Activated naive CD4-positive, alpha-beta T cell (primary cell): ENCODE measurements at places on chromosomes 11 and 22.

DNA sequence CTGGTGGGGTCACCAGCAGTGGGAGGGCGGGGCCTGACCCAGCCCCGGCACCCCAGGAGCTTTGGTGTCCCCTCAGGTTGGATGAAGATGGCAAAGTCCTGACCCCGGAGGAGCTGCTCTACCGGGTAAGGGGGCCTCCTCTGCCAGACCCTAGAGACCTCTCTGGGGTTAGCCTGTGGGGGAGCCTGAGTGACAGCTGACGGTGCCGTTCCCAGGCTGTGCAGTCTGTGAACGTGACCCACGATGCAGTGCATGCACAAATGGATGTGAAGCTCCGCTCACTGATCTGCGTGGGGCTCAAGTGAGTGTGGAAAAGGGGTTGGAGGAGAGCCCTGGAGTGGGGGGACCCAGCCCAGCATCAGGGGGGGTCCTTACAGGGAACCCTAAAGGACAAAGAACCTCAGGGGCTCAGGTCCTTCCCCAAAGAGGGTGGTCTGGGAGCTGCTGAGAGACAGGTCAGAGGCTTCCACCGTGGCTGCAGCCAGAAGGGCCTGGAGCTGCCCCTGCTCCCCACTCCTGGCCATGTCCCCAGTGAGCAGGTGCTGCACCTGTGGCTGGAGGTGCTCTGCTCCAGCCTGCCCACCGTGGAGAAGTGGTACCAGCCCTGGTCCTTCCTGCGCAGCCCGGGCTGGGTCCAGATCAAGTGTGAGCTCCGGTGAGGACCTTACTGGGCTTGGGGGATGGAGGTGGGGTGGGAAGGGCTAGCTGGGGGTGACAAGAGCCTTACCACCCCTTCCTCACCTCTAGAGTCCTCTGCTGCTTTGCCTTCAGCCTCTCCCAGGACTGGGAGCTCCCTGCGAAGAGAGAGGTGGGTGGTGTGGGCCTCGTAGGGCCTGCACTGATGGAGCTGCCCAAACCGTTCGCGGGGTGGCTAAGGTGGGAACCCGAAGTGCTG is 38.6 kb downstream of the SGSM3 start:
- no peak for DNase-seq

- no peak for DNase-seq
Measured at GRCh38 chr11:112344040-112344413, 83.4 kb upstream of the PLET1 start.

DNA sequence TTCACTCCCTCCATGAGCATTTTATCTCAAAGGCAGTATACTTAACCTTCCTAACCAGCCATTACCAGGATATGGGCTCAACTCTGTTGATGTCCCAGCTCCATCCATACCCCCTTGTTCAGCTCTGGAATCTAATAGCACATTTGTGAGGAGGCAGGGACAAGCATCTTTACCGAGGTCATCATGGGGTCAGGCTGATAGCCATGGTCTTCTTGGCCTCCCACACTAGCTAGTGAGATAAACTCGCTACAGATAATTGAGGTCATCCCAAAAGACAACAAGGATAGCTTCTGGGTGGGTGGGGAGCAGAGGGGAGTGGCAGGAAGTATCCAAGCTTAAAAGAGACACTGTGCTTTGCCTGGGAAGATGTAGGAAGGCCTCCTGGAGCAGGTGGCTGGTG is 141.6 kb upstream of the RASSF10 start:
- DNase-seq = no peak

DNA sequence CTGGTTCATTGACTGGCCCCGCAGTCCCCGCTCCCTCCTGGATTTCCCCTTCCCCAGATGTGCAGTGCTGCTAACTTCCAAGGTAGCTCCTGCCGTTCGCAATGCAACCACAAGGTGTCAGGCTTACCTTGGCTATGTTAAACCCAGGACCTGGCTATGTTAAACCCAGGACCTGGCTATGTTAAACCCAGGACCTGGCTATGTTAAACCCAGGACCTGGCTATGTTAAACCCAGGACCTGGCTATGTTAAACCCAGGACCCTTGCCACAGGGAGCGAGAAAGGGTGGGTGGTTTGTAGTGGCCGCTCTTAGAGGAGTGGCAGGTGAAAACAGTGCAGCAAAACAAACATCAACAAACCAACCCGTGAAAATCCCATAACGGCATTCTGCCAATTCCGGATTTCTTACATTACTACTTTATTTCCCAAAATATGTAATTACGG is 2.9 kb upstream of the ADAMTS8 start:
- no peak for DNase-seq

DNA sequence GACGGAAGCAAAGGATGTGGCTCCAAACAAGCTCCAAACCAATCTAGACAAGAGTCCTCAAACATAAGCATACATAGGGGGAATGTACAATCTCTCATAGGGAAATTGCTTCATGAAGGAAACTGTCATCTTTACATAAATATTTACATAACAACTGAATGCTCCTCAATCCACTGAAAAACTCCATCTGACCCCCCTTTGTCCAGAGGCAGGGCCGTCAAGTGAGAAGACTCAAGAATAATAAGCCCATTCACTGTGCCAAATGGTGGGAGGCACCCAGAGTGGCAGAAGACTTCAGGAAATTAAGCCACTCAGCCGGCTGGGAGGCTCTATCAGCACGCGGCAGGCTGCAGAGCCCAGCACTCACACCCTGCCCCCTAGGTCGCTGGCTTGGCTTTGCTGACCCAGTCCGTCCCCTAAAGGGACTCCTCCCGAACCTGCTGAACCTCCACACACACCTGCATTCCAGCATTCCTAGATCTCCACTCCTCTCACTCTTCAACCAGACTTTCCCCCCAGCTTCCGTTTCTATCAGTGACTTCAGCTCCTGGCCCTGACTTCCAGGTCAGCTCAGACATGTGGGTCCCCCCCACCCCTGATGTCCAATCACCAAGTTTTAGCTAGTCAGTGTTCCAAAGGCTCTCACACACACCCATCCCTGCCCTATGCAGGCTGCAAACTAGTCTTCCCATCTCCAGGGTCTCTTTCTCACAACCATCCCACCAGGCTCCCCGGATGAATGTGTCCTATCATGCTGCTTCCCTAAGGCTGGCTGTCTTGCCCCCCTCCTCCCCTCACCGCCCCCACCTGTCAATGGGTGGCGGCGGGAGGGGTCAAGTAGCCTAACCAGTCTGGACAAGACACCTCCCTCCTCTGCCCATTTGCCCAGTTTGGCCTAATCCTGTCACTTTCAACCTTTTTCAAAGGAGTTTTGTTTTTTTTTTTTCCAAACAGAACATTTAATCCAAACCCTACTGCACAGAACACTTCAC is 11.3 kb downstream of the VPS37C start:
- DNase-seq = no peak

- no peak for DNase-seq
Measured at GRCh38 chr11:17219016-17219415, 11.2 kb upstream of the PIK3C2A start.

- no peak for DNase-seq
Measured at GRCh38 chr11:34631737-34632104, 10.8 kb downstream of the EHF start.

GRCh38 chr22:20956258-20957101 is 10.6 kb upstream of the AIFM3 start:
- no peak for DNase-seq

GRCh38 chr11:86743223-86744118 is 56.9 kb upstream of the PRSS23 start:
- DNase-seq = no peak

DNA sequence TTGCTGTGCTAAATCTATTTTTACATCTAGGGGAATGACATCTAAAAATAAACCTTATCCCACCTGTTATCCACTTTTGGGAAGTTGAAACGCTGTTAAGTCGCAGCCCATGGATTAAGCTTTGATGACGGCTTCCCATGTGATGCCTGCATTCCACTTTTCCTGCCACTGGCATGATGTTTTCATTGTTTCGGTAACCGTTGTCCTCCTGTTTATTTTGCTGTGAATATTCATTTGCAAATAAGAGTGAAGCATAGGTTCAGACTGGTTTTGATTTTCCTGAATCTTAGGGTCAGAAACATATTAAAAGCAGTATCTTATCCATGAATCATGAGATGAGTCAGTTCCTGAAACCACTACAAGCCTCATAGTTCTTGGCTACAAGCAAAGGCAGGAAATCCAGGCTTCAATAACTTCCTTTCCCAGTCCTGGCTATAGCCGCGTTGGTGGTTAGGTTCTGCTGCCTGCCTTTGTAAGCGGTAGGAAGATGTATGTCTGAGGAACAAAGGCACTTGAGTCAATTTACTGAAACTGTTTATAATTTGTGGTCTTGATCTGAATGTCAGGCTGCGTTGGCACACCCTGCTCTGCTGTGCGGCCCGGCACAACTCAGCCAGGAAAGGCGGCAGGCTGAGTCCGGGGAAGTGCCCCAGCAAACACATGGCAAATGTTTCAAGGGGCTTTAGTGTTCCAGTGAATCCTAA is 19.4 kb downstream of the TEAD1 start:
- no peak for DNase-seq

GRCh38 chr11:88484873-88485621 is 147.5 kb upstream of the CTSC start:
- DNase-seq = no peak

- DNase-seq = no peak
Measured at GRCh38 chr11:2433106-2433925, 11.0 kb downstream of the TRPM5 start.

DNA sequence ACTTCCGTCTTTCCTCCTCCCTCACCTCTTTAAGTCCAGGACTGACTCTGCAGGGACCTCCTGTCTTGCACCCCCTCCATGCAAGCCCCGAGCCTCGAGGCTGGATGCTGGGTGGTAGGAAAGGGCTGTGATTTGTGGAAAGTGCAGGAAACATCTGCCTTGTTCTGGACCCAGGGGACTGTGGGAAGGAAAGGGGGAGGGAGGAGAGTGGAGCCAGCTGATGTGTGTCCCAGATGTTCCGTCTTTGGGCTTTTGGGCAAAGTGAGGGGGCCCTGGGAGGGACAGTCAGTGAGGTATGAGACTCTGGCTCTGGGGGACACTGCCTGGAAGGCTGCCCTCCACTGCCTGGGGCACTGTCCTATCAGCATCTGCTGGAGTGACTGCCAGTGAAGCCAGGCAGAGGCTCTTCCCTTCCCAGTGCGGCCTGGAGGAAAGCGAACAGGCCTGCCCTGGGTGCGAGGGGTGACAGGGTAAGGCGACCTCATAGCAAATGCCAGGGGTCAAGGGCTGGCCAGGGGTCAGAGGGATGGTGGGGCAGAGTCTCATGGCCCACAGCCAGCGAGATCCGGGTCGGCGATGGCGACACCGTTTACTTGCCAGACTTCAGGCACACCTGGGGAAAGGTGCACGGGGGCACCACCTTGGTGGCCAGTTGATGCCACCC is 1.7 kb downstream of the MRGPRD start:
- no peak for DNase-seq

- no peak for DNase-seq
Measured at GRCh38 chr11:35978183-35978582, 34.3 kb downstream of the LDLRAD3 start.

DNA sequence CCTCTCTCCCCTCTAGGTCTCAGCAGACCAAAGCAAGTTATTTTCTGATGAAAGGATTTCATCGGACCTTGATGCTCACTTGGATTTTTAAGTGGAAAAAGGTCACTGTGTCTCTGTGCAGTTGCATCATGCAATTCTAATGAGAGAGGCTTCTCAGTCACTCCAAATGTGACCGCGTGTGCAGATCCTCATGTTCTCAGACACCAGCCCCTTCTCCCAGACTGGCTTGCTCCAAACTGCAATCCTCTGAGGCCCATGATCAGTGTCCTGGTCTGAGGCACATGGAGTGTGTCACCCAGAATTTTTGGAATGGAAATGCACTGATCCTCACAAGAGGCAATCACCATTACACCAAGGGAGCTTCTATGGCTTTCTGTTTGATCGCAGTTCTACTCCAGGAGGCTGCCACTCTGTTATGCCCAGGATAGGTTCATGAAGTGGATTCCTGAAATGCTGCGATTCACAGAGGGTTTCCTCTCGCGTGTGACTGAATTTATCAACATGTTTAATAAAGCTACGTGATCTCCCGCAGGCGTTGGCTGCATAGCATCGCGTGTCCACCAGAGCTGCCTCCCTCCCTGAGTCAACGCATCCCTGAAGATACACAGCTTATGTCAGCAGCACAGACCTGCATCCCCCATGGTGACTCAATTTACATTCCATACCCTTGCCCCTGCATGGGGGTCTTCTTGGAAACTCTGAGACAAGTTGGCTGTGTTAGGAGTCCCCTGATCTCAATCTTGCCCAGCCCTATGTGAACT is 544.6 kb upstream of the B3GAT1 start:
- no peak for DNase-seq

GRCh38 chr11:43418197-43418596 is 59.5 kb downstream of the TTC17 start:
- DNase-seq = no peak

GRCh38 chr11:17229481-17230152 is 21.8 kb upstream of the PIK3C2A start:
- no peak for DNase-seq

DNA sequence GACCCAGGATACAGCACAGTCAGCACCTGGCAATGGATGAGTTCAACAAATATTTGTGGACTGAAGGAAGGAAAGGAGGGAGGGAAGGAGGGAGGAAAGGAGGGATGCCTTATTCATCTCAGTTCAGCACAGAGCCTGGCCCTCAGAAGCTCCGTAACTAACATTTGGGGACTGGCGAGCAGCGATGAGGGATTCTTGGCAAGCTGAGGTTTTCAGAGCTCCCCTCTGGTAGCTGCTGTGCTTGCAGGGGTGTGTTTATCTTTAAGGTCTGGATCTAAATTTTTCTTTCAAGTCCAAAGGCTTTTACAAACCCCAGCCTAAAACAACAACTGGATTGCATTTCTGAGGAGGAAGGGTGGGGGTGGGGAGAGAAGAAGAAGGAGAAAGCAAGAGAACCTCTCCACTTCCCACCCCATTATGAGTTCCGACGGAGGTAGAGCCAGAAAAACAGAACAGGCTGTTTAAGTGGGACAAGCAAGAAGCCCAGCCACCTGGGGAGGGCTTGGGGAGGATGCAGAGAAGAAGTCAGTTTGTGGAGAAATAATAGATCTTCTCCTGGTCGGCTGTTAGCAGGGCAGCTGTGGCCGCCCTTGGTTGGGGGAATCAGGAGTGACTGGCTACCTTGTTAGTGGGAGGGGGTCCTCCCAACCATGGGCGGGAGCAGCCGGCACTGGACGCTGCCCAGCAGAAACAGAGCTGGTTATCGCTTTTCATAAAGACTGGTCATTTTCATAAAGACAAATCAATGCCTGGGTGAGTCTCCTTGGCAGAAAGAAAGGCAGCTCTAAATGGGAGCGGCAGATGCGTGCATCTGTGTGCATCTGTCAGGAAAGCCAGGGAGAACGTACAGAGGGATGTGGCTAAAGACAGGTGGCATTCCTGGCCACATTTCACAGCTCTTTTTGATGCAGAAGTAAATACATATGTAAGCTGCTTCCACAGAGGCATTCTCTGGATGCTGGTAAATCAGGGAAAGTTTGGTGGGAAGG is 78.0 kb downstream of the TSPAN18 start:
- DNase-seq = no peak

- no peak for DNase-seq
Measured at GRCh38 chr11:2576111-2576510, 123.7 kb downstream of the KCNQ1OT1 start.

DNA sequence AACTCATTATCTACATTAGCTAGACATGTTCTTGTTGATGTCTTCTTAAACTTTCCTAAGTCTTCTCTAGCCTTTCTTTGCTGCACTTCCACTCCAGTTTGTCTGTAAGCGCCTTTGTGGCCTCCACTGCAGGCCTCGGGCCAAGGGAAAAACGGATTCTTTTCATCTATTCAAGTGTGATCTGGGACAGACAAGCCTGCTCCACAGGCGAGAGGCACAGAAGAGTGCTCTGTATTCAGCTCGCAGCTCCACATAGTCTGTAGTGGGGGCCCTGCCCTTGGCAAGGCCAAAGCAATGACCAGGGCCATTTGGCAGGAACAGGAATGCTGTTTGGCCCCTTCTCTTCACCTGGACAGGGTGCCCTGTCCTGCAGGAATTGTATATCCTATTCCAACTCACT is 84.1 kb upstream of the BARX2 start:
- DNase-seq = no peak

GRCh38 chr22:25942115-25942855 is 200.3 kb downstream of the MYO18B start:
- no peak for DNase-seq
